MCF 10A (cell line): ENCODE measurements at places on chromosomes 13 and 19. TPM values are rescaled to one million over a fixed set of nuclear protein-coding genes. Genes with fewer than 3 reads are reported as not detected.

TNNI3 gene
- total RNA-seq, result 0.89 TPM in 1 of 2 replicates, not detected in the other

- DNase-seq, result no peak
These were observed 9.5 kb downstream of the FCGBP start for GRCh38 chr19:39924952-39925351.

DNA sequence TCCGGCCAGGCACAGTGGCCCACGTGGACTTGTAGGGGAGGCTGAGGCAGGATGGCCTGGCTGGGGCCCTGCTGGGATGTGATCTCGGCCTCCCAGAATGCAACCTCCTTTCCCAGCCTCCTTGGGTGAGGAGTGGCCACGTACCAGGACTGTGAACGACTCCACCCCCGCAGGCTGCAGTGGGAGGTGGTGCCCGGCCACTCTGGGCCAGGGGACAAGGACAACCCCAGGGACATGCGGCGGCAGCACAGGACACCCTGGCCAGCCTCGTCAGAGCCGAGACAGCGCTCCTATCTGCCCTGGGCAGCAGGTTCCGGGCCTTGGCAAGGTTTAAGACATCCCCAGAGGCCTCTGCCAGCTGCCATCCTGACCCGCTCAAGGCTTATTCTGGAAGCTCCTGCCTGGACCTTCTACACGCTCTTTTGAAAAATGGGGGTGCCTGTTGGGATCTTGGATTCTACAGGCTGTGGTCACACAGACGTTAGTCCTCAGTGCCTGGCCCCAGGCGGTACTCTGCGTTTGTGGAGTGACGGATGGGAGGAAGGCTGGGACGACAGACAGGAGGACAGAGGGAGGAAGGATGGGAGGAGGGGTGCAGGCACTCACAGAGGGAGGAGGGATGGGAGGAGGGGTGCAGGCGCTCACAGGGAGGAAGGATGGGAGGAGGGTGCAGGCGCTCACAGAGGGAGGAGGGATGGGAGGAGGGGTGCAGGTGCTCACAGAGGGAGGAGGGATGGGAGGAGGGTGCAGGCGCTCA, 19.9 kb upstream of the CACTIN start:
- DNase-seq, result no peak

- peak; percentile 35 for DNase-seq
These were observed 9.1 kb downstream of the NFIC start for GRCh38 chr19:3375221-3376090.

GRCh38 chr13:44305917-44306370, 67.7 kb upstream of the SERP2 start:
- peak; percentile 62 for DNase-seq

DNA sequence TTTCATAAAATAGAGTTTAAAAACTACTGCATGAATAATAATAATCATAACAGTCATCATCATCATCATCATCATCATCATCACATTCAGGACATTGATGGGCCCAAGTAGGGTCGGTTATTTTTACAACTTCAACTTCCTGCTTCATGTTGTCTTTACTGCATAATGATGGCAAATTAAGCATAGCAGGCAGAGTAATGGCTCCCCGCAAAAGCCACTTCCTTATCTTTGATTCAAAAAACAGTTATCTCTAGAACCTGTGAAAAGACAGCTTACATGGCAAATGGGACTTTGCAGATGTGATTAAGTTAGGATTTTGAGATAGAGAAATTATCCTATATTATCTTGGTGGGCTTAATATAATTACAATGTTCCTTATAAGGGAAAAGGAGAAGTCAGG, 792.9 kb downstream of the LIG4 start:
- DNase-seq, result no peak

- no peak for DNase-seq
These were observed 252.6 kb upstream of the TSHZ3 start for GRCh38 chr19:31601855-31602254.

- no peak for DNase-seq
These were observed 150.4 kb downstream of the POSTN start for GRCh38 chr13:37448153-37448552.

DNA sequence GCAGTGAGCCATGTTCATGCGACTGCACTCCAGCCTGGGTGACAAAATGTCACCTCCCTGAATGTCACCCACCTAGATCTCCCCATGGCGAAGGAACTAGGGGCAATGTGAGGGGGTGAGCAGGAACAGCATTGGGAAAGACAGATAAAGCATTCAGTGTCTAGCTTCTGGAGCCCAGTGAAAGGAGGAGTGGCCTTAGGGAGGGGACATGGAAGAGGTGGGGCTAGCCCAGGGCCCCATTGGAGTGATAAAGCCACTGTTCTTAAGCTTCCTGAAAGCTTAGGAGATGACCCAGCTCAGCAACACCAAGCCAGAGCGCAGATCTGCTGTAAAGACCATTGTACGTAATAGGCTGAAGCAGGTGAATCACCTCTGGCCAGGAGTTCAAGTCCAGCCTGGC, 13.0 kb upstream of the KCNN1 start:
- DNase-seq, result no peak

GRCh38 chr19:368630-369024, 24.0 kb upstream of the MIER2 start:
- no peak for DNase-seq

GRCh38 chr13:49740870-49741269, 49.6 kb upstream of the EBPL start:
- no peak for DNase-seq
